ENCODE measurements at places on chromosomes 1 and 21.

DNA sequence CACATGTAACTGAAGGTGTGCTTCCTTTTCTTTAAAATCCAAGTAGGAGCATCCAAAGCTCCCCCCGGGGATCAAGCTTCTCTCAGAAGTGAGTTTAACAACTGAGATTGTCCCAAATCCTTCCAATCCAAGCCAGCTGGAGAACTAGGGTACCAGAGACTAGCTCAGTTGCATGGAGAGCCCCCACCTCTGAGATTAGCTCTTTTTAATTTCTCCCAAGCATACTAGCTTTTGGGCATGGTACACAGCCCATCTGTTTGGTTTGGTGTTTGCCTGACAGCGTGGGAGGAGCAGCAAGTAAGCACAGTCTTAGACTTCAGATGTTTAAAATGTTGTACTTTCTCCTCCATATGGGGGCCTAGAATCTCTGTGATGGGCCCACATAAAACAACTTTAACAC is 142.8 kb downstream of the ASTN1 start:
- no peak for DNase-seq

GRCh38 chr1:12148160-12148957 is 18.4 kb upstream of the TNFRSF1B start:
- DNase-seq, result no peak

GRCh38 chr1:161772397-161772796 is 6.3 kb downstream of the ATF6 start:
- no peak for DNase-seq

GRCh38 chr21:29943885-29944284 is 4.1 kb upstream of the GRIK1 start:
- no peak for DNase-seq

DNA sequence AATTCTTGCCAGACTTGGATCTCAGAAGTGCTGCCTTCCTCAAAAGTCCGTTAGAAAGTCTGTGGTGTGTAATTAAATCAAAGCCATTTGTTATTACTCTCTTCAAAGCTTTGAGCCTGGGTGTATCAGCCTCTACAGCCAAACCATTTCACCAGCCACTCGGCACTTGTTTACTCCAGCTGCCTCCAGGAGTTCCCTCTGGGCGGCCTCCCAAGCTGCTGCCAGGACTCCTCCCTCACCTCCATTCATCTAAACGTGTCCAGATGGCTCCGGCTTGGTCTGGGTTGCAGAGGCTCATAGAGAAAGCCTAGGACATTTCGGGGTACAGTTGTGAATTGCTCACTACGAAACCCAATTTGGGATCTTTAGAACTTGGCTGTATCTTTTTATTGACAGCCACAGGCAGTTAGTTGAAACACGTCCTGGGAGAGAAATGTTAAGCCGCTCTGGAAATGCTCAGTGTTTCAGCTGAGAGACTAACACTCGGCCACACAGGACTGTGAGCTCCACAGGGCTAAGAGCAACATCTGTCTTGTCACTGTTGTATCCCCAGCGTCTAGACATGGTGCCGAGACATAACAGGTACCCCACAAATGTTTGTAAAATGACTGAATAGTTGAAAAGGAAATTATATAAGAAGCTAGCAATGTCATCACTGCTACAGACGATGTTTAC is 116.9 kb upstream of the NGF start:
- no peak for DNase-seq

DNA sequence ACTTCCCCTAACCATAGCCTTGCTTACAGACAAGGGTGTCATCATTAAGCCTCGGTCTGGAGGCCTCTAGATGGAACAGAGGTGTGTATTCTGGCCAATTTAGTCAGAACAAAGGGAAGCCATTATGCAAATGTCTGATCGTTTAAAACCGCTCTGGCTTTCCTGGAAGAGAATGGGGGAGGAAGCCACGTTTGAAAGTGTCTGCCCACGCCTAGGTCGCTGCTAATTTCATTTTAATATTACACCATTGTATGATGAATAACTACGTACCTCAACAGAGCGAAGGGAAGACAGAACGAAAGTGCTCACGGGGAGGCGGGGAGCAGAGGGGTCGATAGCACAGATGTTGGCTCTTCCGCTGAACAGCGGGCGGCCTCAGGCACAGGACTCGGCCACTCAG is 41.1 kb upstream of the CSF3R start:
- no peak for DNase-seq

GRCh38 chr1:83741770-83742169 is 257.2 kb downstream of the TTLL7 start:
- no peak for DNase-seq

DNA sequence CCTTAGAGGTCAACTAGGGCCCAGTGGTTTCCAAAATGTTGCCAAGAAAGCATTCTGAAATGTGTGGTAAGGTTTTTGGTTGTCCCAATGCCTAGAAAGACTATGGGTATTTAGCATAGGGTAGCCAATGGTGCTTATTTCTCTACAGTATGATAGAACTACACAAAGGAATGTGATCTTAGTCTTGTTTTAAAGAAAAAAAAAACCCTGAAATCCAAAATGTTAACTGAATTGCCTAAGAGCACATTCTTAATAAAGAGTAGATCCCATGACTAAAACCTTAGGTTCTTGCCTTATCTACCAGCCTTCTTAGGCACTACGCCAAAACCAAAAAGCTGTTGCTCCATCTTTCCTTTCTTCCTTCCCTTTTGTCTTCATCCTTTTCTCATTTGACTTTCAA is 428.2 kb downstream of the MRPL39 start:
- no peak for DNase-seq

DNA sequence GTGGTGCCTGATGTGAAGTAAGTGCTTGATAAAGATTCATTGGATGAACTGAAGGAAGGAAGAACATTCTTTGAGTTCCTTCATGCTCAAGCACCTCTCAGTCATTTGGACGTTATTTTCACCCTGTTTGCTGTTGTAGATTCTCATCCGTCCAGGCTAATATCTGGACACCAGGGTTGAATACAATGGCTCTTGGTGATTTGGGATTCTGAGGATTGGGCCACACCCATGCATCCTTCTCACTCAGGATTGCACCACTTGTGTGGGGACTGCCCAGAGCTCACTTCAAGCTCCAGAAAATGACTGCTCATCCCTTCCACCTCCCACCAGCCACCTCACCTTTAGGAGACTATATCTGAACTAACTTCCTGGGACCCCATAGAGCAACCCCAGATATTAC is 117.1 kb upstream of the IPO9 start:
- DNase-seq, result no peak

- no peak for DNase-seq
Observed at GRCh38 chr1:204288021-204288588, 71.6 kb downstream of the PLEKHA6 start.

- peak; percentile 81 for DNase-seq
Observed at GRCh38 chr1:179079113-179079761, 2.6 kb upstream of the TOR3A start.

DNA sequence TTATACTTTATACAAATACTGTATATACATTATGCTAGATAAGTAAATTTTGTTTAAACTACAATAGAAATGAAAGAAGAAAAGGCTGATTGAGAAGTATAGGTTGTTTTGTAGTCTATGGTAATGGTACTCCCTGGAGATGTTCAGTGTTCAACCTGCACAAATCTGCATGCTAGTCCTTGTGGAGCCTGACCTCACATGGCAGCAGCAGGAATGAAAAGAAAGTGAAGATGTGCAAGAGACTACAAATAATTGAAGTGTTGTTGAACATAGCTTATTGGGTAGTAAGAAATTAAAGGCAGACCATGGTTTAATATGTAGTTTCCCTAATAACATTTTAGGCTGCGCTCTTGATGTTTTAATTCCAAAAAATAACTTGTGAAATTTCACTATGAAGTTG is 201.2 kb downstream of the TGFB2 start:
- no peak for DNase-seq

- DNase-seq, result no peak
Observed at GRCh38 chr1:57214951-57215575, 208.8 kb downstream of the DAB1 start.

DNA sequence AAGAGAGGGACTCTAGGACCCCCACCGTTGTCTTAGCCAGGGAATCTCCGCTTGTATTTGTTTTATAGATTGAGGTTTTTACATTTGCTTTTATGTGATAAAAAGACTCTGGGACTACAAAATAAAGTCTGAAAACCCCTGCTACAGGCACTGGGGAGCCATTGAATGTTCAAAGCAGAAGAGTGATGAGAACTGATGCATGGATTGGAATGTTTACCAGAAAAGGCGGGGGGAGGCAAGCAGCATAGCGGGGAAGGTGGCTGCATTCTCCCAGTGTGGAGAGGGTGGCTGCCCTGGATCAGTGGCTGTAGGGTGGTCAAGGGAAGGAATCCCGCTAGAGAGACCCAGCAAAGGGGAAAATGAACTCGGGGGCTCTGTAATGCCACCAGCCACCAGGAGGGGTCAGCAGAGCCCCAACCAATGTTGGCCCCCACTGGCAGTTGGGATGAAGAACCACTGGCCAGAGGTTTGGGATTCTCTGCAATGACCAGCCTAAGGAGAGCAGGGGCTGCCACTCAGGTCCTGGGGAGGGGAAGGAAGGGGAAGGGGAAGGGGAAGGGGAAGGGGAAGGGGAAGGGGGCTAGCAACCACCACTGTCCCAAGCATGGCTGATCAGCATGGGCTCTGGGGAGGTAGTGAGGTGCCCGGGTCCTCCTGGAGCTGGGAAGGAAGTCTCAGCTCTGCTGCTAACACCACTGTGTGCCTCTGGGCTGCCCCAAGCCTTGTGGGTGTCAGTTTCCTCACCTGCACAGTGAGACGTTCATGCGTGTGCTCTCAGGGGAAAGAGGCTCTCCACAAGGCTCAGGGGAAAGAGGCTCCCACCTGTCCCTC is 19.2 kb upstream of the PEF1 start:
- DNase-seq, result no peak

- DNase-seq, result peak; percentile 68
Observed at GRCh38 chr1:181189691-181190363, 101.3 kb downstream of the IER5 start.

GRCh38 chr1:179169616-179170467 is 59.6 kb downstream of the ABL2 start:
- no peak for DNase-seq

DNA sequence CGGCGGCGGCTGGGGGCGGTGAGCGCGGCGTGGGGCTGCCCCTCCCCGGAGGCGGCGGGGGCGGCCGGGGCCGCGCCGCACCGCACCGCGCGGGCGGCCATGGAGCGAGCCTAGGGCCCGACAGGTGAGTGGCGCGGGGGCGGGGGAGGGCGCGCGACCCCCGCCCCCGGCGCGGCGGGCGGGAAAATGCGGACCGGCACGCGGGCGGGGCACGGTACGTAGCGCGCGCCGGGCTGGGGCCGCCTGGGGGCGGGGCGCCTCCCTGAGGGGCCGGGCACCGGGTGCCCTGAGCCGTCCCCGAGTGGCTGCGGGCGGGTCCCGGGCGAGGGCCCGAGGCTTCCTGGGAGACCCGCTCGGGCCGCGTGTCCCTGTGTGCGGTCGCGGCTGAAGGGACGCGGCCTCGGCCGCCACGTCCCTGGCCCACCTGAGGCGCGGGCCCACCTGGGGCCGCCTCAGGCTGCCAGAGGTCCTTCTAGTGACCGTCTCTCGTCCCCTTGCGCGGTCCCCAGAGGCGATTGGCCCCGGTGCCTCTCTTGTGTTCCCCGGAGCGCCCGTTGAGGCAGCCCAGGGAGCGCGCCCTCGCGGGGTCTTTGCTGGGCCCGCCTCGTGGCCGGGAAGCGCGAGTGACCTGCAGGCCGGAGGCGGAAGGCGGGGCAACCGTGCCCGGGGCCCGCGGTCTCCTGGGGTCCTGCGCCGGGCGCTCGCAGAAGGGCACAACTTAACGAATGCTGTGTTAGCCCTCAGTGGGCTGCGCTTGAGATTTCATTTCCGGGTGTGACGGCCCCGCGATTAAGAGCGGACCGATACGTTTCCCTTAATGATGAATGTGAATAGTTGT is 500 bp downstream of the FAM20B start:
- peak; percentile 94 for DNase-seq

DNA sequence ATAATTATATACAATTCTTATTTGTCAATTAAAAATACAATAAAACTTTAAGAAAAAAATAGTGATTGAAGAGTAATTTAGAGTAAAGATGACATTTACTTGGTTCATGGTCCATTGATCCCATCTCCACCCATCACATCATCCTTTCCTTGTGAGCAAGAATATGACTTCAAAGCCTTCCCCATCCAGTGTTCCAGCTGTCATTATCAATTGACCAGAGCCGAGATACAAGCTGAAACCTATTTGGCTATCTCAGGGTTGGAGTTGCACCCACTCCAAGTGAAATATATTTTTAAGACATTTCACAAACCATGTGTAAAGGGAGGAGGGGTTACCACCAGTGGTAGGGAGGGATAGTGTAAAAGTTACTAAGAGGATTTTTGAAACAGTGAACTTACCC is 428.9 kb upstream of the C1orf87 start:
- no peak for DNase-seq

- DNase-seq, result no peak
Observed at GRCh38 chr1:107357376-107357775, 216.5 kb downstream of the NTNG1 start.

- DNase-seq, result no peak
Observed at GRCh38 chr1:19067182-19067911, 110.9 kb upstream of the IFFO2 start.

DNA sequence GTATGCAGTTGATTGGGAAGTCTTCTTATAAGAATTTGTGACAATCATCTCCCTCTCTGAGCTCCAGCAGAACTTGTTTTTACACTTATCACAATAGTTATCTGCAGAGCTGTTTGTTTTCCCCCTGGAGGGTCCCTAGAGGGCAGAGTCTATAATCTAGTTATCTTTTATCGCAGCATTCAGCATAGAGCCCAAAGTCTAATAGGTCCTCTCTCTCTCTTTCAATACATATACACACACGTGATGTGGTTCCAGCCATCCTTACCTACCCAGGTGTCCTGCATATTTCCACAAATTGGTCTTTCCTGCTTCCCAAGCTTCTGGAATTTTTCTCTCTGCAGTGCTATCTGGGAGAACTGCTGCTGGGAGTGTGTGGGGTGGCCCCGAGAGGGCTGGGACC is 229.6 kb upstream of the KIAA0040 start:
- no peak for DNase-seq

- no peak for DNase-seq
Observed at GRCh38 chr1:92037400-92037799, 7.6 kb downstream of the EPHX4 start.

- DNase-seq, result no peak
Observed at GRCh38 chr1:39901464-39901713, 328 bp downstream of the MYCL start.

Data from NCI-H187 (cell line).